ENCODE measurements at places on chromosomes 5 and 9. TPM values are rescaled to one million over a fixed set of nuclear protein-coding genes. Genes with fewer than 3 reads are reported as not detected.

DNA sequence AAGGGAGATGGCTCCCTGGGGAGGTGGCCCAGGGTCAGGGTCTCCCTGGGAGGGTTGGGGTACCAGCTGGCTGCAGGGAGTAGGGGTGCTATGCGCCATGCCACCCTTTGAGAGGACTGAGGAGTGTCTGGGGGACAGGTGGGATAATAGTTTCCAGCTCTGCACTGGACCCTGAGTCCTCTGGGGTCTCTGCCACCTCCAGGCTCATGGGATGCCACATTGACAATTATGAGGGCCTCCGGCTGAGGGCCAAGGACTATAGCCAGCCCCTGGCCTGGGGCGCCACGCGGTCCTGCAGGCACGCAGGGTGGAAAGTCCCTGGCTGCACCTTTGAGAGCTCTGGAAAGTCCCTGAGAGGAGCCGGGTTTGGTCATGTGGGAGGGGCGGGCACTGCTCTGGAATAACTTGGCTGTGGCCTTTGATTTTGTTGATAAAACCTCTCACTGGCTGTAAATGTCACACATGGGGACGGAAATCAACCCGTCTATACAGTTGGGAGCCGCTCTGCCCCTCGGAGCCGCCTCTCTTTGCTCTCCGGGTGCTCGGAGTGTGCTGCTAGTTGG, 16.0 kb downstream of the TRAF2 start:
- no peak for DNase-seq

ENTPD2 gene
- polyA plus RNA-seq = 15.4 TPM

DNA sequence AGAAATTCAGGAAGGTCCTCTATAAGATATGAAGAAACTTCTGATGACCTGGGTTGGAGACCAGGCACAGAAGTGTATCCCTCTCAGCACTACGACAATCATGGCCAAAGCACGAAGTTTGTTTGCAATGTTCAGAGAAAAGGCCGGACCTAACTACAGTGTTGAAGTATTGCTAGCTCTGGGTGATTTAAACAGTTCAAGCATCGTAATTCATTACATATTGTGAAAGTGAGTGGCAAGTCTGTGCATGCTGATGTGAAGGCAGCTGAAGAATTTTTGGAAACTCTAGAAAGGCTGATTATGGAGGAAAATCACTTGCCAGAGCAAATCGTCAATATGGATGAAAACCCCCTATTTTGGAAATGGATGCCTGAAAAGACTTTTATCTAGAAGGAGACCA, 67.2 kb upstream of the PANK3 start:
- no peak for DNase-seq

DNA sequence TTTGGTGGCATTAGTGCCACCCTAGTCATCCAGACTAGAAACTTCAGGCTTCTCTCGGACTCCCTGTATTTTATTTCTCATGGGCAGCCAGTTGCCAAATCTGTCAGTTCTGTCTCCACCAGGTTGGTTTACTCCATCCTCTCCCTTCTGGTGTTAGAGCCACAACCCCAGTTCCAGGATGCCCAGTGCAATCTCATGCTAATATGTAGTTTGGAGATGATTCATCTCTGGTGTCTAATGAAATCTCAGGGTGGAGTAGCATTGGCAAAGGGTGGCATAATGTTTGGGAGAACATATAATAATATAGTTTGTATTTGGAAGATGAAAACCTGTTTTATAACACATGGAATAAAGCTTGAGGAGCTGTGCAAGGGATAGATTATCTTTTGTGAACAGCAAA, 30.2 kb downstream of the SLC46A2 start:
- DNase-seq = no peak

GRCh38 chr5:67037171-67037570, 159.4 kb downstream of the CD180 start:
- no peak for DNase-seq

DNA sequence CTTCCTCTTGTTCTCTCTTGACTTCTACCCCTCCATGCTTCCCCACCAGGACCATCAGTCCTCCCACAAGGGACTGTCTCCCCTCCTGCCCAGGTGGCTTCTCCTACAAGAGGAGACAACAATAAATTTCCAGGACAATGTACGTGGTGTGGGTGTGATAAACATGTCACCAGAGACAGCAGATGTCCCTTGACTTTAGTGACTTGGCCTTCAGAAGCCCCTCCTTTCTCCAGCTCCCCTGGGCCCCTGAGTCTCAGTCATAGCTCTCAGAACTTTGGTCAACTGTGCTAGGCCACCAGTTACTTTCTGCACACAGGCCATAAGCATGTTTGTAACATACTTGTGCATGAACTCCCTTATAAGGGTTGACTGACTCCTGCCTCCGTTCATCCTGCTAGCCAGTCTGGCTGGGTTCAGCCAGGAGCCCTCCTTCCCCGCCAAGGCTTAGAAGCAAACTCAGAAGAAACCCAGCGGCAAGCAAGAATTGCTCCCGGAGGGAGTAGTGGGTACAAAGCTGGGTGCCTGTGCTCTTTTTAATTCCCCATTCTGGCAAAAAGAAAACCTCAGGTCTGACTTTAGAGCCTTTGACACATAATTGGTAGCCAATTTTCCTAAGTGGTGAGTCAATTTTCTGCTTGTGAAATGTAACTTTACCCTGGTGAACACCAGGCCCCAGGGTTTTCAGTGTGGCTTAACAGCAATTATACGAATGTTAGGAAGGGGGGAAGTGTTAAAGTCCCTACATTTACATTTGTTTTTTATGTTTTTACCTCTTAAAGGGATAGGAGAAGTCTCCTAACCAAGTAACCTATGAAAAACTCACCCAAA, 49.2 kb downstream of the EBF1 start:
- DNase-seq = peak; percentile 59

- DNase-seq = no peak
Measured at GRCh38 chr5:37002176-37002751, 125.7 kb downstream of the NIPBL start.

DNA sequence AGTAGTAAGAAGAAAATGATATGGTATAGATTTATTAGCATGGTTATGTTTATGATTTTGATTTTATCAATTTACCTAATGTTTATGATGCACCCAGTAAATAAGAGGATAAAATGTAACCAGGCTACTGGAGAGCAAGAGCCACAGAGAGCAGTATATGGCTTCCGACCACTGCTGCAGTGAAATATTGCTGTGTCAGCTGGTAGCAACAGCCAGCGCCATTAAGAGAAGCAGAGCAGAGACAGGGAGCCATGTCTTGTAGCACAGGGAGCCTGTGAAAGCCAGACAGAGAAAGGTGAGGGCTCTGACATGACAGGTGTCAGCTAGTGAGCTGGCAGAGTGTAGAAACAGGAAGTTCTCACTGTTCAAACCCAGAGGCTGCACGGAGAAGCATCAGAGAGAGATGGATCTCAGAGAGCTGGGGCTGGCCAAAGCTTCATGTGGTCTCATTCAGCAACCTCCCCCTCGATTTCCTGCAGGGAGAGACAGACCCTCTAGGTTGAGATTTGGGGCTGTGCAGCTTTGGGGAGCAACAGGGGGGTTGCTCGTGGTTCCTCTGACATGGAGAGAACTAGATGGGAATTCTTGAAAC, 202.1 kb downstream of the MED10 start:
- no peak for DNase-seq

GRCh38 chr5:95526871-95527270, 27.9 kb downstream of the SKIC3 start:
- no peak for DNase-seq

DNA sequence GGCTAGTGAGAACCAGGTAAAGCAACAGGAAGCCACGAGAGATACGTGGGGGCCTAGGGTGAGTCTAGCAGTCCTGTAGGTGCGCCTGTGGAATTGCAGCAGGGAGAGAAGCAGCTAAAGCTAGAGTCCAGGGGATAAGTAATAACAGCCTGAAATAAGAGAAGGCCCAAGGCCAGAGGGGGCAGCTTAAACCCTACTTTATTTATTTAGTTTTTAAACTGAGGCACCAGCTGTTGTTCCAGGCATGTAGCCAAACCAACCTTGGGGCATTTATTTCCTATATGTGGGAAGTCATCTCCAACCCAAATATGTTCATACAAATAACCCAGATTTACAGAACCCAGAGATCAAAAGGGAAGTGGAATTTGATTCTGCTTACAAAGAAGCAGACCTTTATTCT, 93.5 kb downstream of the GLDC start:
- peak; percentile 32 for DNase-seq

GRCh38 chr5:107698286-107698685, 27.5 kb upstream of the EFNA5 start:
- DNase-seq = no peak

DNA sequence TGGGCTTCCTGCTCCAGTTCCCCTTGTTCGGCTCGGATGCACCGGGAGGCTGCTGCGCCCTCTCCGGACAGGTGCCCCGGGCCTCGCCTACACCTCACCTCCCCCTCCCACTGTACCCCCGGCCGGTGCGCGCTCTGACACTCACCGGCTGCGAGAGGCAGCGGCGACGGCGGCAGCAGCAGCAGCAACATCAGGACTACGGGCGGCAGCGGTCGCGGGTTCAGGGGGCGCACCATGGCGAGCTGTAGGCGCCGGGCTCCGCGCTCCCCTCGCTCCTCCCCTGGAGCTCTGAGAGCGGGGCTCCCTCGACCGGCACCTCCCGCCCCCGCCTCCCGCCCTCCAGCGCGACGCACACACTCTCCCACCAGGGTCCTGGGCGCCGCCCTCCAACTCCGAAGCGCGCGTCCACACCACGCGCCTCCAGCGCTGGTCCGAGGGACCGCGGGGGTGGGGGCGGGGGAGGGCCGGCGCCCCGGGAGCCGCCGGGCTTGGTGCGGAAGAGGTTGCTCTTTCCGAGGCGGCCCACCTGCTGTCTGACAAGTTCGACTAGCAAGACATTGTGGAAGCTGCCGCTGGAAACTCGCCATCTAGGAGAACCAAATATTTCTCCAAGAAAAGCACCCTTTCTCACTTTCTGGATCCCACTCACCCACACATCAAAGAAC, at the start of gene GFRA3:
Gene GFRA3, minus strand, starts transcription at position 433 of the 665 bp plus-strand sequence. Its CDS starts 197 bp downstream, at position 236.
- peak; percentile 34 for DNase-seq

DNA sequence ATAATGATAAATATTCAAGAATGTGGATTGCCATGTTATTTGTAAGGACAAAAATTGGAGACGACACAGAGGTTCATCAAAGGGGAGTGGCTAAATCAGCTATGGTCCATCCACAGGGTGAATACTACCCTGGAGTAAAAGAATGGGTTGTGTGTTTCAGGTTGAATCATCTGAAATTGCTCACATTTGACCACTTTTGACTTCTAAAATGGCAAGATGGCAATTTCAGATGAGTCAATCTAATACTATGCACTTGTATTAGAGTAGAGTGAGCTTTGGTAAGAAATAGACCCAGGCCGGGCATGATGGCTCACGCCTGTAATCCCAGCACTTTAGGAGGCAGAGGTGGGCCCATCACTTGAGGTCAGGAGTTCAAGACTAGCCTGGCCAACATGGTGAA, 131.8 kb downstream of the GAPVD1 start:
- DNase-seq = no peak

DNA sequence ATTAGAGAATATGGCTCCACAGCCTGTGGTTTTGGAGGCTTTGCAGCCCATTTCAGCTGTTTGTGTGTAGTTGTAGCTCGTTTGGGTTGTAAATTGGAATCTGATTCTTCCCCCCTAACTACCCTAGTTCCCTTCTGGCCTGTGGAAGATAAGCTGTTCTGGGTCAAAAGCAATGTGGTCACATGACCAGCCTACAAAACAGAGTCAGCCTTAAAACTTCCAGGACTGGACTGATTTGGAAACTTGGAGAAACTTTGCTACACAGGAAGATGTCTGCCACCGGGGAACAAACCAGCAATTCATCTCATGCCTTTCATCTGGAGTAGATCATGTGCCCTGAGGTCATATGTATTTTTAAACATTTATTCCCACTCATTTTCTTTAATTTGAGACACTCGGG, 83.8 kb downstream of the DAPK1 start:
- DNase-seq = no peak

GRCh38 chr9:83444110-83444509, 94.1 kb downstream of the FRMD3 start:
- no peak for DNase-seq

ZBTB34 gene
- 10.6 TPM for polyA plus RNA-seq

PCDHA3 gene
- polyA plus RNA-seq = 0.15 TPM

TBC1D13 gene
- 43.1 TPM for polyA plus RNA-seq

DNA sequence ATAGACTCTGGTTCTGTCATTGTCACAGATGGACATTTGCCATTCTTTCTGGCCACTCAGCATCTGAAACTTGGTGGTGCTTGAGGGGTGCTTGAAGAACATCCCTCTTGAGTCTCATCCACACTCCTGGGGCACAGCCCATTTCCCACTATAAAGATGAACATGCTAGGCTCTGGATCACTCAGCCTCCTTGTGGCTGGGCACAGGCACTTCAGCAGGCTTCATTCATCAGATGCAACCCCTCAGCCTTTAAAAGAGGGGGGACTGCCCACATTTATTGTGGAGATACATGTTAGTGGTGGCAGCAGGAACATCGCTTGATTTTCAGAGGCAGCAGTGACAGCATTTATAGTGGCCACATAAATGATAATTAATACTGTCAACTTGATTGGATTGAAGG, 124.7 kb upstream of the NIPBL start:
- no peak for DNase-seq

ANKRD34B gene
- 0.20 TPM for polyA plus RNA-seq

DNA sequence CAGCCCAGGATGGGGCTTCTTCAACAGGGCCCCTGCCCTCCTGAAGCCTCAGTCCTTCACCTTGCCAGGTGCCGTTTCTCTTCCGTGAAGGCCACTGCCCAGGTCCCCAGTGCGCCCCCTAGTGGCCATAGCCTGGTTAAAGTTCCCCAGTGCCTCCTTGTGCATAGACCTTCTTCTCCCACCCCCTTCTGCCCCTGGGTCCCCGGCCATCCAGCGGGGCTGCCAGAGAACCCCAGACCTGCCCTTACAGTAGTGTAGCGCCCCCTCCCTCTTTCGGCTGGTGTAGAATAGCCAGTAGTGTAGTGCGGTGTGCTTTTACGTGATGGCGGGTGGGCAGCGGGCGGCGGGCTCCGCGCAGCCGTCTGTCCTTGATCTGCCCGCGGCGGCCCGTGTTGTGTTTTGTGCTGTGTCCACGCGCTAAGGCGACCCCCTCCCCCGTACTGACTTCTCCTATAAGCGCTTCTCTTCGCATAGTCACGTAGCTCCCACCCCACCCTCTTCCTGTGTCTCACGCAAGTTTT, 23.6 kb downstream of the PCDHGC5 start:
- DNase-seq = peak; percentile 77

DNA sequence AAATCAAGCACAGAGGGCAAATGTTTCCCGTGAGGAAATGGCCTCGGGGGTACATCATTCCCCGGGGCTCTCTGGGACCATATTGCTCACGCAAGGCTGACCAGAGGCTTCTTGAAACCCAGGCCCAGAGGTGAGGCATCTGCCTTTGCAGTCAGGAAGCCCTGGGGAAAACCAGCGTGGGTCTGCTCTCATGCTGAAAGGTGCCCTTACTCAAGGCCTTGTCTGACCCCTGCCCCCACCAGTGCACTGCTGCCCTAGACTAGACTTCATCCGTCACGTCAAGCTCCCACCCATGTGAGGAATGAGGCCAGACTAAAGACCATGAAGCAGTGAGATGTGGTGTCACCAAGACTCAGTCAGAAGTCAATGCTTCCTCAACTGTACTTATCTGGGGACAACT, 66.1 kb downstream of the PAX5 start:
- DNase-seq = no peak

DNA sequence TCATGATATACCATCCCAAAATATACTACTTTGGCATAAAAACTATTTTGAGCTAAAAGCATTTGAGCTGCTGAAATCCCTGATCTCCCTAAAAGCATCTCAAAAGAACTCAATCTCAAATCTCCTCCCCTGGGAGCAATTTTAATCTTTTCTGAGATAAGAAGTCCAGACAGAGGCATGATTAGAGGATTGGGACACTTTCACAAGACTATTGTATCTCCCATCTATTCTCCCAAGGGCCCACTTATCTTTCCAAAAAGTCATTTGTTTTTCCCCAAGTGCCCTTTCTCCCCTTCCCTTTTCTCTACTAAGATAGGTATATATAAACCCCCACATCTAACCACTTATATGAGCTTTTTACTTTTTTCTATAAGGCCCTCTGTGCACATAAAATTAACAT, 79.7 kb downstream of the ALDH7A1 start:
- no peak for DNase-seq

All from muscle of back (tissue), 13 donors.